ENCODE measurements at places on chromosomes 16 and 17. TPM values are rescaled to one million over a fixed set of nuclear protein-coding genes. Genes with fewer than 3 reads are reported as not detected.

DNA sequence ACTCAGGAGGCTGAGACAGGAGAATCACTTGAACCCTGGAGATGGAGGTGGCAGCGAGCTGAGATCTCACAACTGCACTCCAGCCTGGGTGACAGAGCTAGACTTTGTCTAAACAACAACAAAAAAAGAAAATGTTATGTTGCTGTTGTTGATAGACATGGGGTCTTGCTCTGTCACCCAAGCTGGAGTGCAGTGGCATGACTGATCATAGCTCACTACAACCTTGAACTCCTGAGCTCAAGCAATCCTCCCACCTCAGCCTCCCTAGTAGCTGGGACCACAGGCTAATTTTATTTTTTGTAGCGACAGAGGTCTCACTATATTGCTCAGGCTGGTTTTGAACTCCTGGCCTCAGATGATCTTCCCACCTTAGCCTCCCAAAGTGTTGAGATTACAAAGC is 20.0 kb downstream of the FBXO47 start:
- no peak overlapping the region for H3K27ac ChIP-seq
- no peak overlapping the region for H3K4me3 ChIP-seq
- no peak for DNase-seq
- H3K36me3 ChIP-seq, result no peaks in the 10 kb centered on the region

DNA sequence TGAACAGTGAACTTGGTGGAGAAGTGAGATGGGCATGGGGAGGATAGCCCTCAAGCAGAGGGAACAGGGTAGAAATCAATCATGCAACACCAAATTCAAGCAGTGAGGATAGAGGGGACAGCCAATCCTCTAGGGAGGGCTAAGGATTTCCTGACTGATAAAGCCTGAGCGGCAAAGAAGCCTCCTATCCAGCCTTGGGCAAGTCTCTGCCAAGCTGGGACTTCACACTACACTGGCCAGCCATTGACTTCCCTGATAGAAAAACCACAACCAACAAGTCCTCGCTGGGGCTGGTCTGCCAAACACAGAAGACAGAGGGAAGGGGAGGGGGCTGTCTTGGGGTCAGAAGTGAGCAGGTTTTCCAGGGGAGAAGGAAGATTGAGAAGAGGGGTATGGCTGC is 2.5 kb upstream of the FBXL19 start:
- H3K36me3 ChIP-seq, result peaks cover 1% of the 10 kb centered on the region
- H3K4me3 ChIP-seq, result no peak overlapping the region
- no peak for DNase-seq
- no peaks in the 10 kb centered on the region for H3K27me3 ChIP-seq

DNA sequence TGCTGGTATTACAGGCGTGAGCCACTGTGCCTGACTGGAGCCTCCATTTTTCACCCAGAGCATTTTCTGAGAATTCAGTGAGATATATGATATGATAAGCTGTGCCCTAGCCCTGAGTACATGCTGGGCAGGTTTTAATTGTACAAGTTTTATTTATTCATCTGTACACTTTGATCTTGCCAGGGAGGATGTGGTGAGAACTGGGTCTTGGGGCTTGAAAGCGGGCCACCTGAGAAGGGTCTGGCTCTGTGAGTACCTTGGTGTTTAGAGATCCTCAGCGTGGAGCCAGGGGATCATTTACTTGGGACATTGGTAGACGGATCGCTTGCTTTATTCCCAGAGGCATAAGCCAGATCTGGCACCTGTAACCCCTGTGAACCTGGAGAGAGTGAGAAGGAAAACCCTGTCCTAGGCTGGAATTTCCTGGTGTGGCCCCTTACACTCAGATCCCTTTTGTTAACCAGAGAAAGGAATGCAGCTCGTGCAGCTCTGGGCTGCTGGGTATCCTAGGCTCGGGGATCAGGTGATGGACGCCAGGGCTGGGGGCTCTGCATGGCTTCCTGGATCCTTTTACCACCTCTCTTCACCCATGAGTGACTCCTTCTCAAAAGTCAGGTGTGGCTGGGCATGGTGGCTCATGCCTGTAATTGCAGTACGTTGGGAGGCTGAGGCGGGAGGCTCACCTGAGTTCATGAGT is 91.9 kb downstream of the ABCC1 start:
- H3K27ac ChIP-seq, result no peak overlapping the region
- H3K36me3 ChIP-seq, result peaks cover 22% of the 10 kb centered on the region
- no peaks in the 10 kb centered on the region for H3K27me3 ChIP-seq
- H3K4me3 ChIP-seq, result no peak overlapping the region
- no peaks in the 10 kb centered on the region for H3K4me1 ChIP-seq
- no peak for DNase-seq

DNA sequence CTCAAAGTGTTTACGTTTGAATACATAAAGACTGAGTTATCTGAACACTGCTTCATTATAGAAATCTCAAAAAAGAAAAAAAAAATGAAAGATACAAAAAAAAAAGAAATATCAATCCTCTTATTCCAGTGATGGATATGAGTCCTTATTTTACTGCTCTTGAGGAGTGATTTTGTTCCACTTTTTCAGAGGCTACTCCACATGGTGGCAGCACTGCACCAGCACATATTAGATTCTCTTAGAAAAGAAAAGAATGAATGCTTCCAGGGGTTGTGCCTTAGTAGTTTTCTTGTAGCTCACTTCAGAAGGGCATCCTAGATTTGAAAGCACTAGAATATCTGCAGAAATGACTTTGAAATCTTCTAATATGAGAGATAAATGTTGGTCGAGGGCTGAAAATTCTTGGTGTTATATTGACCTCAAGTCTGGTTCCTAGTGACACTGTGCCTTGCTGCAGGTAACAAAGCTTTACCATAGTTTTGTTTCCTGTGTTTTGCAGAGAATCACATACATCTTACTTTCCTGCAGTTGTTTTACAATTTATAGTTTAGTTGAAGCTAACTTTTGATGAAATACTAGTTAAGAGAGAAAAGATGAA is 25.9 kb downstream of the AP2B1 start:
- no peak overlapping the region for H3K27ac ChIP-seq
- no peak overlapping the region for H3K4me3 ChIP-seq

The PTX4 gene
- 0.19 TPM for polyA plus RNA-seq

DNA sequence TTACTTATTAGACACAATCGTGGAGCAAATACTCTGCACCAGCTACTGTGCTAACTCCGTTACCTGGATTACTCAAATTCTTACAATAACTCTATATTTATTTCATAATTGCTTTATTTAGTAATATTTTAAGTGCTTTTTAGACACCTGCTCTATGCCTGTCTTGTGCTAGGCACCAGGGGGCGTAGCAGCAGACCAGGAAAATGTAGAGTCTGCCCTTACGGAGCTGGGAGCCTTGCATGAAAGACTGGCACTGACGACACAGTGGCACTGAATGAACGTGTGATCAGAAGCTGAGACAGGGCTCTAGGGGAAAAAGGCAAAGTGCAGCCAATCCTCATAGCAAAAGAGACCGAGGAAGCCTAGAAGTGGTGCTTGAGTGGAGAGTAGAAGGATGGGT is 486.5 kb downstream of the CDH13 start:
- no peak overlapping the region for H3K4me3 ChIP-seq
- no peaks in the 10 kb centered on the region for H3K4me1 ChIP-seq
- H3K27me3 ChIP-seq, result peaks cover 10% of the 10 kb centered on the region
- H3K27ac ChIP-seq, result no peak overlapping the region
- no peak for DNase-seq
- H3K36me3 ChIP-seq, result no peaks in the 10 kb centered on the region

GRCh38 chr17:64498308-64499203 is 1.7 kb upstream of the POLG2 start:
- peak overlapping the region; percentile 97 for H3K27ac ChIP-seq
- DNase-seq, result no peak
- H3K4me1 ChIP-seq, result peaks cover 8% of the 10 kb centered on the region

The RDM1 gene
- 5.6 TPM for polyA plus RNA-seq

- H3K4me1 ChIP-seq, result peaks cover 5% of the 10 kb centered on the region
- no peak overlapping the region for H3K4me3 ChIP-seq
- H3K36me3 ChIP-seq, result peaks cover 65% of the 10 kb centered on the region
Observed at GRCh38 chr17:79080349-79080748, 5.7 kb downstream of the ENGASE start.

GRCh38 chr16:79012671-79013434 is 587.7 kb downstream of the MAF start:
- H3K4me1 ChIP-seq, result no peaks in the 10 kb centered on the region
- H3K27ac ChIP-seq, result no peak overlapping the region
- no peaks in the 10 kb centered on the region for H3K27me3 ChIP-seq
- DNase-seq, result no peak
- no peak overlapping the region for H3K4me3 ChIP-seq
- H3K36me3 ChIP-seq, result no peaks in the 10 kb centered on the region

Measured in large intestine (tissue), 12 donors.